ENCODE measurements at places on chromosomes 6 and 20.
A peak's percentile ranks its signal among the peaks of the same experiment; 100 is the strongest.

GRCh38 chr6:22467645-22468044, 101.7 kb upstream of the HDGFL1 start:
- DNase-seq = no peak

- DNase-seq = no peak
Observed at GRCh38 chr6:134619077-134619476, 301.2 kb upstream of the SGK1 start.

DNA sequence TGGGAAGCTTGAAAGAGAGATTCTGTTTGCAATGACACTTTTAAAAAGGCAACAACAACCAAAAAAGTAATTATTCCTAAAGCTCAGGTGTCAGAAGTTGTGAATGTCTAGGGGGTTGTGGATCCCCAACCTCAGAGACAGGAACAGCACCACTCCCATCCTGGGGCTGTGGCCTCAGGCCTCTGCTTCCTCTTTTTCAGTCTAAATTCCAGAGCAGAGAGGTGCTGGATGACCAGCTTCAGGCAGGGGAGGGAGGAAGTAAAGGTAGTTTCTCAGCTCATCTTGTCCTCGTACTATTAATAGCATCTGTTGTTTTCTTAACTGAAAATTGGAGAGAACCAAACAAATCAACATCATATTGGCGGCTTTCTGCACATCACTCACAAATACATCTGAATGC, 8.3 kb downstream of the NT5E start:
- no peak for DNase-seq

GRCh38 chr6:89161326-89162046, 15.6 kb downstream of the PM20D2 start:
- DNase-seq = no peak

GRCh38 chr20:46171909-46172308, 53.8 kb downstream of the CD40 start:
- no peak for DNase-seq

- no peak for DNase-seq
Observed at GRCh38 chr6:43715056-43715788, 27.6 kb upstream of the MRPS18A start.

GRCh38 chr20:4306206-4306605, 290.8 kb upstream of the RNF24 start:
- DNase-seq = no peak

- peak; percentile 39 for DNase-seq
Observed at GRCh38 chr6:158849899-158850806, 31.0 kb upstream of the EZR start.

DNA sequence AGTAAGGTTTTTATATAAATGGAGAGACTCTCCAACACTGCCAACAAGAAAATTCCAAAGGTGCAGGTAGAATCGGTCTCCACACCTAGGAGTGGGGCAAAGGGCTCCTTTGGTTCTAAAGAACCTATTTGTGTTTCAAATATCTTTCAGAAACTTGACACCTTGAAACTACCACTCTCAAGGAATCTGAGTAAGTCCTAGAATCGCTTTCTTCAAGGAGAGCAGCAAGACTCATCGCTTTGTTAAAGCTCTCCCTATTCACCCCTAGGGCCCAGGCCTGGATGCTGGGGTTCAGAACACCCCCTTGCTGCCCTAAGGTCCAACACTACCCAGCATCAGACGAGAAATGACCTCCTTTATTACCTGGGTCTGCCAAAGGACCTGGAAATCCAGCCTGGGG, 2.0 kb downstream of the CLIC5 start:
- DNase-seq = no peak

DNA sequence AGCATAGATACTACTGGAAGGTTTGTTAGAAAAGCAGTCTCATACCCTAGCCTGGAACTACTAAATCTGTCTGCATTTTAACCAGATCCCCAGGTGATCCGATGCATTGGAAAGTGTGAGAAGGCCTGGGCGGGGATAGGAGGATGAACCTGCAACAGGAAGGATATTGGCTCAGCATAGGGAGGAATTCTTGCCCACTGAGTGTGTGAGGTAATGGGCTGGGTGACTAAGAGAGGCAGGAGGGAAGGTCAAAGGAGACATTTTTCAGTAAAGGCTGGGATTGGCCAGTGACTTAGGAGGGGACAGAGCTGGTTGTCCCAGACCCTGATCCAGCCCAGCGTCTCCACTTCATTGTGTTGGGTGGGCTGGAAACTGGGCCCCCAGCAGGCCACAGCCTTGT, 191.0 kb upstream of the LRFN2 start:
- no peak for DNase-seq

DNA sequence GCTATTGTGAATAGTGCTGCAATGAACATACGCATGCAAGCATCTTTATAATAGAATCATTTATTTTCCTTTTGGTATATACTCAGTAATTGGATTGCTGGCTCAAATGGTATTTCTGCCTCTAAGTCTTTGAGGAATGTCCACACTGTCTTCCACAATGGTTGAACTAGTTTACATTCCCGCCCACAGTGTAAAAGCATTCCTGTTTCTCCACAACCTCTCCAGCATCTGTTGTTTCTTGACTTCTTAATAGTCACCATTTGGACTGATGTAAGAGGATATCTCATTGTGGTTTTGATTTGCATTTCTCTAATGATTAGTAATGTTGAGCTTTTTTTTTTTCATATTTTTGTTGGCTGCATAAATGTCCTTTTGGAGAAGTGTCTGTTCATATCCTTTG, 208.7 kb downstream of the PHF3 start:
- no peak for DNase-seq

- DNase-seq = no peak
Observed at GRCh38 chr6:156268849-156269248, 508.3 kb upstream of the ARID1B start.

GRCh38 chr6:25764611-25765010, 10.1 kb downstream of the SLC17A4 start:
- DNase-seq = no peak

- DNase-seq = no peak
Observed at GRCh38 chr20:23320317-23320716, 30.3 kb upstream of the NXT1 start.

DNA sequence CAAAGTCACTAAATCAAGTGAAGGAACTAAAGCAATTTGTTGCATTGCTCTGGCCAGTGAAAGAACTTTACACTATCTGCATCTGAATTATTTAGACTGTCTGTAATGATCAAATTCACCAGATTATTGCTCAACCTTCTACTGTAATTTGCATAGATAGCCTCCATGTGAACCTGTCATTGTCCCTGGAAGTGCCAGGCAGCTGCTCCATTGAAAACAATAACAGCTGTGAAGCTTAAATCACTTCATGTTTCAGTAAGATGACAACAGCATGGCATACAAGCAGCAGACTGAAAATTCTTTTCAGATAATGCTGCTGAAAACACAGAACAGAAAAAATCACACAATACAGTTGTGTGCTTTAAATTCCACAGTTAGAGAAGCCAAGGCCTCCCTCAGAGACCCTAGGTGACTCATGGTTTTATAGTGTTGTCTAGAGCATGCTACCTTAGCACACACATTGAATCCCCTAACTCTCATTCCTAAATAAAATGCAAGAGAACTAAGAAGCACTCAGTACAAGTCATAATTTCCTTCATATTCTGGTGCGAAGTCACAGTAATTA, 248.9 kb downstream of the TPBG start:
- no peak for DNase-seq

GRCh38 chr20:51337126-51337805, 205.3 kb downstream of the NFATC2 start:
- no peak for DNase-seq

- no peak for DNase-seq
Observed at GRCh38 chr6:165701005-165701404, 38.0 kb upstream of the PDE10A start.

DNA sequence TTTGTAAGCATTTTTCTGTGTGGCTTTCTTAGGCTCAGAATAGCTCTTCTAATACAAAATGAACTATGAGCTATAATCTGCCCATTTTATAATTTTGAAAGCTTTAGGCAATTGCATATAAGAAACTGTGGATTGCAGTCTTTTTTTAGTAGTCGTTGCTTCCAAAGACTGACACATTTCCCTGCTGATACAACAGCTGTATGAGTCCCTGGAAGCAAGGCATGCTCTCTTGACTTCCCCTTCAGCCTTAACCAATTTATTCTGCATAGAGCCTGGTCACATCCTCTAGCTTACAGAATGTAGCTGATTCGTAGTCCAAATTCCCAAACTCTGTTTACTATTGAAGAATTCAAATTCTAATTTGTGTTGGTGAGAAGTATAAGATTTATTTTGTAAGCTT, 155.3 kb upstream of the EYA4 start:
- DNase-seq = no peak

GRCh38 chr6:4342407-4343137, 207.2 kb upstream of the ECI2 start:
- DNase-seq = no peak

GRCh38 chr20:40632346-40632976, 56.6 kb downstream of the MAFB start:
- DNase-seq = no peak

- DNase-seq = no peak
Observed at GRCh38 chr6:112300896-112301295, 46.2 kb upstream of the RFPL4B start.

DNA sequence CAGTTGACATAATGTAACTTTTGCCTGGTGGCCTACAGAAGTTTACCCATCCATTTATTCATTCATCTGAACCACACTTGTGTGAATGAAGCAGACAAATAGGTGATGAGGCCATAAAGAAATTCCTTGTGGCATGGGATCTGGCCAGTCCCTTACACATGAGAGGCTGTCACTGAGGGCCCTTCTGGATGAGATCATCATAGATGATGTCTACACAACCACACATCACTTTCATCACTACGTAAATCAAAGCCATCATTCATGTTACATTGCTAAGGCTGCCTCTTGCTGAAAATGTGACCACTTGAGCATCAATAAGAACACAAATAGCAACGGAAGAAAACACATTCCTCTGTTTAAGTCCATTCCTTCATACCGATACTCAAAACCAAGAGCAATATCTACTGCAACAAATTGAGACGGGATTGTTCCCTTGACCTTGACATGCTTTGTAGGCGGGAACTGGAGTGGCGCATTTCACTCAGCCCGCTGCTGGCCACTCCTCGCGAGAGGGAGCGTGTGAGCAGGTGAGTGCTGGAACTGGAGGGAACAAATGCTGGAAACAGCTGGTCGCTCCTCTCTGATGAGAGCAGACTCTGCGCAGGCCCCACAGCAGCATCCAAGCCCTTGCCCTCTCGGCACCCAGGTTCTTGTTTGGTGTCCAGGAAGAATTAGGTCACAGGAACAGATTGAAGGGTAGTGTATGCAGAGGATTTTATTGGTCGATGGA, 49.3 kb downstream of the FAM50B start:
- DNase-seq = no peak

- no peak for DNase-seq
Observed at GRCh38 chr6:82362878-82363427, 664 bp upstream of the TPBG start.

- DNase-seq = no peak
Observed at GRCh38 chr6:72464791-72465691, 156.8 kb upstream of the KCNQ5 start.

GRCh38 chr6:39347906-39348585, 25.5 kb upstream of the KCNK16 start:
- DNase-seq = peak; percentile 40

Data from stimulated activated CD4-positive, alpha-beta T cell treated with anti-CD3 and anti-CD28 coated beads, Interleukin-1b, Interleukin-23, amount 100 ng/mL, for 1 hour (primary cell).